ENCODE measurements at places on chromosomes 7 and 10.
A peak's percentile ranks its signal among the peaks of the same experiment; 100 is the strongest.

DNA sequence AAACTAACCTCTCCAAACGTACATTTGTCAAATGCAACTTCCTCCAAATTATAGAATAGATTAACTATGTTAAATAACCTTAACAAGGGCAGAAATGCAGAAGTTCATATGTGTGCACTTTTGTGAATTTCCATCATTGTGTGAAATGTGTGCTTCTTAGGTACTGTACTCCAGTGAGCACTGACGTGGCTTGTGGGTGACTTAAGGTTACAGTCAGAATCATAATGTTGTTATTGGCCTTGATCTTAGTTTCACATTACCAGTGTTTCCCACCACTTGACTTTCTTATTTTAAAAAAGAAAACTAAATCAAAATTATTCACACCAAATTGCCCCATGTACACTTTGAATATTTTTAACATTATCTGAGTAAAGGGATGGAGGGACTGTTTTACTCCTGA is 155.1 kb upstream of the FZD8 start:
- no peak for DNase-seq

- DNase-seq = no peak
Observed at GRCh38 chr10:62384057-62384446, 9.9 kb downstream of the ZNF365 start.

DNA sequence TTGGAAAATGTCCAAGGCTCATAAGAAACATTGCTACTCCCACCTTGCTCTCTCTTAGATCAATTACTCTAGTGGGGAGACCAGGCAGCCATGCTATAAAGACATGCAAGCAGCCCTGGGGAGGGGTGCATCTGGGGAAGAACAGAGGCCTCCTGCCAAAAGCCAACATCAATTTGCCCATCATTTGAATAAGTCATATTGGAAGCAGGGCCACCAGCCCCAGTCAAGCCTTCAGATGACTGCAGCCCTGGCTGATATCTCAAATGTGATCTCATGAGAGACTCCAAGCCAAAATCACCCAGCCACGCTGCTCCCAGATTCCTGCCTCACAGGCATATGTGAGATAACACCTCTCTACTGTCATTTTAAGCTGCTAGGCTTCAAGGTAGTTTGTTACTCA is 157.5 kb upstream of the PDE1C start:
- DNase-seq = no peak

DNA sequence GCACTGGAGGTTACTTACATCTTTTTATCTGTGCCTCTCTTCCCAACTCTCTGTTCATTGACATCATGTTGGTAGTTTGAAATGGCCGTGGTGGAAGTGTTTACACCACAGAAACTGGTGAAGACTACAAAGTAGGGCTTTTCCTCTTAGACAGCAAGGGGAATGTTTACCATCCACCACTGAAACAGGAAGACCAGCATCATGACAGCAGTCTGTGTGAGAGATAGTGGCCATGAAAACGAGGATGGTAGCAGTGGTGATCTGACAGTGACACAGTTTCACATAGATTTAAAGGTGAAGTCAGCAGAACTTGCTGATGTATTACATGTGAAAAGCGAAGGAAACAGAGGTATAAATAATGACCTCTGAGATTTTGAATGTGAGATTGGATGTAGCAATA is 115.7 kb downstream of the CCDC71L start:
- no peak for DNase-seq

DNA sequence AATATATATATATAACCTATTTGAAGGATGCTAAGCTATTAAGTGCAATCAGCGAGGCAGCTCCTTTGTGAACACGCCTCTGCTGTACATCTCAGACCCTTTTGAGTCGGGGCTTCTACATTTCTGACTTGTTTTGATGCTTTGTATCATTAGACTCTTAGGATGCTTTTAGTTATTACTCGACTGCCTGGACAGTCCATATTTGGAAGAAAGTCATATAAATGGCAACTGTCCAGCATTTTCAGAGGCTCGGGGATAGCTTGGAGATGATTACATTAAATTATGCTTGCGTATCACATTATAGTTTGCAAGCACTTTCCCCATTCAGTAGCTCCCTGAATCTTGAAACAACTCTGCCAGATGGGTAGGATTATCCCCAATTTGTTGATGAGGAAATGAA is 257.9 kb downstream of the PTEN start:
- no peak for DNase-seq

GRCh38 chr7:41315764-41316163 is 387.1 kb downstream of the INHBA start:
- DNase-seq = no peak

GRCh38 chr7:112985377-112985987 is 101.1 kb downstream of the GPR85 start:
- no peak for DNase-seq

DNA sequence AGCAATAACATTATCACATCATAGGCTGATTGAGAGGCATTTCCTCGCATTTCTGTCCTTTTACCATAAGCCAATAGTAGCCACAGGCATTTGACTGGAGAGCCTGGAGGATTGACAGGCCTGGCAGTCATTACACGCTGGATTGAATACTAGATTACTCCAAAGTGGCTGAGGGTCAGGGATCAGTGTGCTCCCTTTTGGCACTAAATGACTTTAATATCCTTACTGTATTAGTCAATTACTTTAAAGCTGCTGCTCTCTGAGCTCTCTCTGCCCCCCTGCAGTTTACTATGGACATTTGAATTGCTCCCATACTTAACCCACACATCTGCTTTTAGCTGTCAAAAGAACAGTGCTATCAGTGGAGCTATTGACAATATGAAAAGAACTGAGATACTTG is 302.0 kb downstream of the TFEC start:
- DNase-seq = peak; percentile 75

DNA sequence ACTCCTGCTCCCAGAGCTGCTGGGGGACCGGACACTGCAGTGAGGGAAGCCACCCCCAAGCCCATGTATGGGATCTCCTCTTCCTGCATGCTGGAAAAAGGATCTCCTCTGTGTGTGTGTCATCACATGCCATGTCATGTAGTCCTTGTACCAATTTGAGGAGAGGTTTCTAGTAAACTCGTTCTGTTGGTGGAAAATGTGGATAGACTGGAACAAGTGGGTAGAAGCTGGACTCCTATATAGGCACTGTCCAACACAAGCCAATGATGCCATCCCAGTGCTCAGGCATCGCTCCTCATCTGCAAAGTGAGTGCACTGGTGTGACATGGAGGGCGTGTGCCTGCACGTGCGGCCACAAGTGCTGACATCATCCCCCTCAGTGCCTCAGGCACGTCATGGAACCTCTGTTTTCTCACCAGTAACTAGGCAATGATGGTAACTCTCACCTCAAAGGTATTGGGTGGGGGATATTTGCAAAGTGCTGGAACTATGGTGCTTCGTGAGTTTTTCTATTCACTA is 19.3 kb downstream of the MYO1G start:
- DNase-seq = no peak

DNA sequence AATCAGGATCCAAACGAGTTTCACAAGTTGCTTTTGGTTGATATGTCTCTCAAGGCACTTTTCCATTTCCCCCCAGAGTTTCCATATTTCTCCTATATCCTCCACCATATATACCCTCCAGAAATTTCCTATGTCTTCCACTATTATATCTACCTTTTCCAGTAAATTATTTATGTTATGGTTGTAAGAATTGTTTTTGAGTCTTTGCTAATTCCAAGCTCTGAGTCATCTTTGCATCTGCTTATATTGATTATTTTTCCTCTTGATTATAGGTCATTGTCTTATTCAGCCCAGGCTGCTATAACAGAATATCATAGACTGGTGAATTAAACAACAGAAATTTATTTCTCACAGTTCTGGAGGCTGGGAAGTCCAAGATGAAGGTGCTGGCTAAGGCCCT is 12.7 kb downstream of the TACC2 start:
- DNase-seq = no peak

DNA sequence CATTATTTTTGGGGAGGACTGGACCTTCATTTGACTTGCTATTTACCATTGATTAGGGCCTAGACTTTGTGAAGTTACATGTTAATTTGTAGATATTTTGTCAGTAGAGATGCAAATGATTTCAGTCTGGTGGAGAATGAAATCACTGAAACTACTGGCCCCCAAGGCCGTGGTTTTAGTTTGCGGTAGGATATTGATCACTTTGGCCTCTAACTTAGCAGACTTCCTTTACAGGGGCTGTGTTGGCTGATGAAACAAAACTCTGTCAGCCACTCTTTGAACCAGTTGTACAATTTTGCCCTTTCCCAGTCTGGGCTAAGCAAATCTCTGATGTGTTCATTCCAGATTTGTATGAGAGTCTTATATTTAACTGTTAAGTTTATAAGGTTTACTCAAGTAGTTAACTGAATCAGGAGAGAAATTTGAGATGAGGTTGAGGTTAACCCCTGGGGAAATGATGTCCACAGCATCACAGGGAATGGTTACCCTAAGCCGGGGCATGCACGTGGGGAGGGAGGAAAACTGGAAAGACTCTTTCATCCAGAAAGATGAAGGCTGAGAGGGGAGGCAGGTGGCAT is 105.7 kb upstream of the INSIG1 start:
- DNase-seq = no peak

DNA sequence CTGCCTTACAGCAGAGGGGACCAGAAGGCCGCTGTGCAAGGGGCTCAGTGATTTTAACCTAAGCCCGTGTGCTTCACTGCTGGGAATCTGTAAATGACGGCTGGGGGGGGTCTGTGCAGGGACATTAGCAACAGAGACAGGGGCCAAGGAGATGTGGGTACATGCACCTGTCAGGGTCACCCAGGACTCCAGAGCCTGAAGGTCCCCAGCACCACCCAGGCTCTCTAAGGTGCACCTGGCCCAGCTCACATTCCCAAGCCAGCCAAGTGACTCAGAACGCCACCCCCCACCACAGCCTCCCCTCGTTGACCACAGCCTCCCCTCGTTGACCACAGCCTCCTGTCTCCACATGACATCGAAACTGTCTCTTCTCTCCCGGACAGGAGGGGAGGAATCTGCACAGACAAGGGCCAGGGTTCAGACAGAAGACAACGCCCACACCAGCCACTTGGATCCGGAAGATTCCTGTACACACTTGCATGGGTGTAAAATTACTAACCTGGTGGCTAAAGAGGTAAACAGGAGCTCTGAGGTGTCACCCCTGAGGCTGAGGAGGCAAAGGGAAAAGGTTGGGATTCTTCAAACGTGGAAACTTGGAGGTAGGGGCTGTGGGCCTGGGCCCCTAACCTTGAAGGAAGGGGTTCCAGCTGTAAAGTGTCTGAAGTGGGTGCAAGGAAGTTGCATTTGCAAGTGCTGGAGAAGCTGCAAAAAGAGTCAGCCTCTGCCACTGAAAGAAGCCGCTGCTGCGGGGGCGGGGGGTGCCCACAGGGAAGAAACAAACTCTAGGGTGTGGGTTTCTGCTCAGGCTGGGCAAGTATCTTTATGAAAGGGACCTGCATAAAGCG is 27.0 kb downstream of the CALML3 start:
- no peak for DNase-seq

- no peak for DNase-seq
Observed at GRCh38 chr7:116591202-116592040, 66.6 kb downstream of the CAV1 start.

DNA sequence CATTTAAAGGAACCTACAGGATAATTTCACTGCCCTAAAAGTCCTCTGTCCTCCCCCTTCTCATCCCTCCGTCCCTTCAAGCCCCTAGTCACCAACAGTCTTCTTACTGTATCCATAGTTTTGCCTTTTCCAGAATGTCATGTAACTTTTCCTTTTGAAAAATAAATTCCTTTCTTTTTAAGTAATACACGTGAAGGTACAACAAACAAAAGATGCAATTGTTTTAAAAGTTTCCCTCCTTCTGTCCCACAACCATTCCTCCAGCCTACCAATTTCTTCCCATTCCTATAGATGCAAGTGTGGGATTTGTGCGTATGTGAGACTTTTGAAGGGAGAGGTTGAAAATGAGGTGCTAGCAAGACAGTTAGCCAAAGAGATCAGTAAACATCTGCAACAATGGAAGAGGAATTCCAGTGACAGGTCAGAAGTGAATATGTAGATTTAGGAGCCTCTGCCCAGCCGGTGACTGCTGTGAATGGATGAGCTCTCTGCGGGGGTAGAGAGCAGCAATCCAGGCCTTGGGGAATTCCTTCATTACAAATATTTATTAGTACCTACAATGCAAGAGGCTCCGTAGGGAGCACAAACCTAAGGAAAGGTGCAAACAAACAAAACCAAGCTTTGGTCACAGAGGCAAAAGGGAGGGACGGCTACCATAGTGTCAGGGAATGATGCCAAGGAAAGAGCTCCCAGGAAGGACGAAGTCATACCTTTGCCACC is 243.6 kb downstream of the SKIDA1 start:
- no peak for DNase-seq

Data from NCI-H187 (cell line).